ENCODE measurements at places on chromosomes 3 and 15. TPM values are rescaled to one million over a fixed set of nuclear protein-coding genes. Genes with fewer than 3 reads are reported as not detected.

ARGFX gene
- total RNA-seq = not detected

FHIT gene
- 2.0 TPM for total RNA-seq

PSTPIP1 gene
- not detected for total RNA-seq

EFCAB12 gene
- total RNA-seq = under 0.01 TPM

CCR9 gene
- total RNA-seq = not detected

CHDH gene
- total RNA-seq = 1.2 TPM

Data from temporal lobe (tissue), 4 donors.